Memory B cell (primary cell): ENCODE measurements at places on chromosomes 7 and 10.
A peak's percentile ranks its signal among the peaks of the same experiment; 100 is the strongest.

DNA sequence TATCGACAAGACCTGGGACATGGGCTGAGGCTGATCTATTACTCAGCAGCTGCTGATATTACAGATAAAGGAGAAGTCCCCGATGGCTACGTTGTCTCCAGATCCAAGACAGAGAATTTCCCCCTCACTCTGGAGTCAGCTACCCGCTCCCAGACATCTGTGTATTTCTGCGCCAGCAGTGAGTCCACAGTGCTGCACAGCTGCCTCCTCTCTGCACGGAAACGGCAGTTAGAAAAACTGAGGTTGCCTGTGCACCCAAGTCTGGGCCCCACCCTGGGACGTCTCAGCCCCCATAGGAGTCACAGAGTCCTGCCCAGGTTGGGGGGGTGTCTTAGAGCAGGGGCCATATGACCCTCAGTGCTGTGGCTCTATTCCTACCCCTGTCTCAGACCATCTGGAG lies 167.4 kb upstream of the PRSS58 start:
- DNase-seq: no peak

DNA sequence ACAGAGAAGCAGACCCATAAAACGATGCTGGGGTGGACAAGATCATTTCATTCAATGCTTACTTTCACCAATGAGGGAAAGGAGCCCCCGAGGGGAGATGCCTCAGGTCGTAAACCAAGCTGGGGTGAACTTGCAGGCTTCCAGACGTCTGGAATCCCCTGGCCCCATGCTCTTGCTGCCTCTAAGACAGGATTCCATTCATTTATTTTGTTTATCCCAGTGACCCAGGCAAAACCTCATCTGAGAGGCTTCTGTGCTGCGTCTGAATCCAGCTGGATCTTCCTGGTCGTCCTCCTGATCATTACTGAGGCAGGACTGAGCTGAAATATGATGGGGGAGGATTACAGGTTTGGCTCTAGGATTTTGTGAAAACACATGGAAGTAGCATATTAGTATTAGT lies 182.9 kb downstream of the MYOF start:
- no peak for DNase-seq

DNA sequence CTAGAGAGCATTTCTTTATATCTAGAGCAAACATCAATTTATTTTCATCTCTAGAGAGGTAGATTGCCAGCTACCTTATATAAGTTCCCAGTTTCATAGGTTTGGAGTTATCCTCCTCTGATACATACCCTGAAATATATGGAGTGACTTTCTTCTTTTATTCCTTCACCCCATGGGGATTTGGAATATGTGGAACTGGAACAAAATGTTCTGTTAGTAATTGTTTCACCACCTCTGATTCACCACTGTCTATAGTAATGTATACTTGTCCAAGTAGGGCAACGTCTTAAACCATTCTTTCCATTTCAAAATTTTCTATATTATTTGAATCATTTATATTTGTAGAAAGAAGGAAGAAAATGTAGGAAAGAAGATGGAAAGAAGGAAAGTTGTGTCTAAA lies 511.2 kb upstream of the KCND2 start:
- DNase-seq: no peak

GRCh38 chr7:41336455-41336952 lies 366.4 kb downstream of the INHBA start:
- DNase-seq: no peak

DNA sequence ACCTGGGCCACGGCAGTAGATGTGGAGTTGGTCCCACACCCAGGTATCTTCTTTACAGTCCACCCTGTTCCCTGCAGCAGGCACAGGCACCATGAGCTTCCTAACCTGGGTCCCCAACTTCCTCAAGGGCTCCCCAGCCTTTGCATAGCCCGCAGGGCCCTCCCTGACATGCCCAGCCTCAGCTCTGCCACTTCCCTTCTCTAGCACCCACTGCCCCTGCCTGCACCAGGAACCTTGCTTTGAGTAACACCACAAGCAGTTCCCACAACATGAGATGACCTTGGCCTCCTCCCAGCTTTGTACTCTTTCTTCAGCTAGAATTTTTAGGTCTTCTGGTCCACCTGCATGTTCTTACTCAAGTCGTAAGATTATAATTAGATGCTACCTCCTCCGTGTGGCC lies 92.2 kb upstream of the ZPBP start:
- no peak for DNase-seq

DNA sequence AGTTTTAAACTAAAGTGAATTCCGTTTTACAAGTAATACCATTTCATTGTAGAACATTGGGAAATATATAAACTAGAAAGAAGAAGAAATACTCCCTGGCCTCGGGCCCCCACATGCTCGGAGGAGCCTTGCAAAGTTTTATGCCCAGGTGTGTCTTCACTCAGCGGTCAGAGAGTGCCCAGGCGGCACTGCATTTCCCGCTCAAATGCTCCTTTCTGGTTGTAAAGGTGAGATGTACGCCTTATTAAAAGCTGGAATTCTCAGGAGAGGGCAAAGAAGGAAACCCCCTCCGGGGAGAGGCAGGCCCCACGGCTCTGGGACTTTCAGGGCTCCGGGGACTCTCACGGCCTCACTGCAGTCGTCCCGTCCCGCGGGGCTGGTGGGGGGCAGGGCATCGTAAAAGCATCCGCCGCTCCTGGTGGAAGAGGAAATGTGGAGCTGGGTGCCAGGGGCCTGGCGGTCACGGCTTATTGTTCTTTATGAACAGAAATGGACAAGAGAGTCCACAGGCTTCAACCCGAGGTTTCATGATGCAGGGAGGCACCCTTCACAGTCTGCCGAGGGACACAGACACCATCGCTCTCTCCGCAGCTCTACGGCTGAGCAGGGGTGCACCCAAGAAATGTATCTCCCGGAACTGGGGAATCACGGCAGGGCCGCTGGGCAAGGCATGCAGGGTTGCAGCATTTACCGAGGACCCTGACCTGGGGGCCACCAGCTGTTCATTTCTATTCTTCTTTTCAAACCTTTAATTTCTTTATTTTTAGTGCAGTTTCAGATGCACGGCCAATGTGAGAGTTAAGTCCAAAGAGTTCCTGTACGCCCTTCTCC lies 47.7 kb upstream of the INPP5A start:
- no peak for DNase-seq

DNA sequence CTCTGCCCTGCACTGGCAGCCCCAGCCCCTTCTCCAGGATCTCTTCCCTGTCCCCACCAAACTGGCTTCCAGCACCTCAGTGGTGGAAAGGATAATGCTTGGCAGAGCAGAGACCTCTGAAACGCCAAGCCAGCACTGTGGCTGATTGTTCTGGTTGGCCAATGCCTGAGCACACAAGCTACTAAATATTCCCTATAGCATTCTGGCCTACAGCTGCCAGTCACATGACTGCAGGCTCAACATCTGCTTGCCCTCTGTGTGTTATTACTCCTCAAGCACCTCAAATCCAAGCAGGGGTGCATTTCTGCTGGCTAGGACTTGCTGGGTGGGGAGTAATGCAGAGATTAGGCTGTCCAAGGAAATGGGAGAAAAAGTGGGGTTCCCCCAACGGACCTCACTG lies 6.1 kb downstream of the TBATA start:
- no peak for DNase-seq

DNA sequence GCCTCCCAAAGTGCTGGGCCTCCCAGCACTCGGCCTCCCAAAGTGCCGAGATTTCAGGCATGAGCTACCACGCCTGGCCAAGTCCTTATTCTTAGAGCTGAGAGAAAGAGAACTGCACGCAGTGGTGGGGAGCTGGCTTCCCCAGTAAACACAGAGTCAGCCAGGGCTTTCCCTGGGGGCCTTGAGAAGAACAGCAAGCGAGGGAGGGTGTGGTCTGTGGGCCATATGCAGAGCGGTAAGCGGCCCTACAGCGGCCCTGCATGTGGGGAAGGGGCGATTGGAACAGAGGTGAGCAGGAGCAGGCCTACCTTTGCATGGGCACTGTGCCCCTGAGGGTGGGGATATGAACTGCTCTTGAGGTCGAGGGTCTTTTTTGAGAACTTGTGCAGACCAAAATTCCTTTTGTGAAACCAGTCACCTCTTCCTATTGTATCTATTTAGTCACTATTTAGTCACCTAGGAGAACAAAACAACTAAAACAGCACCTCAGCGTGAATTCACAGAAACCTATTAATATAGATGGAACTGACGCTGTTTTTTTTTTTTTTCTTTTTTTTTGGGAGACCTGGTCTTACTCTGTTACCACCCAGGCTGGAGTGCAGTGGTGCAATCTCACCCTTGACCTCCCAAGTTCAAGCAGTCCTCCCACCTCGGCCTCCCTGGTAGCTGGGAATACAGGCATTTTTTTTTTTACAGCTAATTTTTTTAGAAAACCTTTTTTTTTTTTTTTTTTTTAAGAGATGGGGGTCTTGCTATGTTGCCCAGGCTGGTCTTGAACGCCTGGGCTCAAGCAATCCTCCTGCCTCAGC lies 36.9 kb upstream of the SH2D4B start:
- peak; percentile 30 for DNase-seq

DNA sequence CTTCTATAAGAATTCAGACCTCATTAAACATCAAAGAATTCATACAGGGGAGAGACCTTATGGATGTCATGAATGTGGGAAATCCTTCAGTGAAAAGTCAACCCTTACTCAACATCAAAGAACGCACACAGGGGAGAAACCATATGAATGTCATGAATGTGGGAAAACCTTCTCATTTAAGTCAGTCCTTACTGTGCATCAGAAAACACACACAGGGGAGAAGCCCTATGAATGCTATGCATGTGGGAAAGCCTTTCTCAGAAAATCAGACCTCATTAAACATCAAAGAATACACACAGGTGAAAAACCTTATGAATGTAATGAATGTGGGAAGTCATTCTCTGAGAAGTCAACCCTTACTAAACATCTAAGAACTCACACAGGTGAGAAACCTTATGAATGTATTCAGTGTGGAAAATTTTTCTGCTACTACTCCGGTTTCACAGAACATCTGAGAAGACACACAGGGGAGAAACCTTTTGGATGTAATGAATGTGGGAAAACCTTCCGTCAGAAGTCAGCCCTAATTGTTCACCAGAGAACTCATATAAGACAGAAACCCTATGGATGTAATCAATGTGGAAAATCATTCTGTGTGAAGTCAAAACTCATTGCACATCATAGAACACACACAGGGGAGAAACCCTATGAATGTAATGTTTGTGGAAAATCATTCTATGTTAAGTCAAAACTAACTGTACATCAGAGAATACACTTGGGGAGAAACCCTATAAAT lies 24.1 kb downstream of the ZNF37A start:
- DNase-seq: no peak

DNA sequence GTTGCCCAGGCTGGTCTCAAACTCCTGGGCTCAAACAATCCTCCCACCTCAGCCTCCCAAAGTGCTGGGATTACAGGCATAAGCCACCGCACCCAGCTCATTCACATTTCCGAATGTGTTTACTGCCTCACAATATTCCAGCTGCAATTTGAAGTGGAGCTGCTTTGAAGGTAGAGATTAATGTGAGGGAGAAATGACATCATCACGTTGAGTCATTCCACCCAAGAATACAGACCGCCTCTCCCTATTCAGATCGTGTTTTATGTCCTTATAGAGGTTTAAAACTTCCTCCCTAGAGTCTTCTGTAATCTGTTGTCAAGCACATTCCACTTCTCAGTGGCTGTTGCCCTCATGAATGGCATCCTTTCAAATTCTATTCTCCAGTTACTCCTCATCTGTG lies 100.4 kb upstream of the PDGFA start:
- DNase-seq: no peak
